ENCODE measurements at places on chromosomes 3 and 15.
A peak's percentile ranks its signal among the peaks of the same experiment; 100 is the strongest.

- no peak for DNase-seq
Measured at GRCh38 chr15:58590926-58591325, 158.6 kb downstream of the ADAM10 start.

- no peak for DNase-seq
Measured at GRCh38 chr3:82342521-82342920, 581.1 kb upstream of the GBE1 start.

GRCh38 chr15:90184786-90185704 lies 16.1 kb upstream of the SEMA4B start:
- DNase-seq = peak; percentile 48

DNA sequence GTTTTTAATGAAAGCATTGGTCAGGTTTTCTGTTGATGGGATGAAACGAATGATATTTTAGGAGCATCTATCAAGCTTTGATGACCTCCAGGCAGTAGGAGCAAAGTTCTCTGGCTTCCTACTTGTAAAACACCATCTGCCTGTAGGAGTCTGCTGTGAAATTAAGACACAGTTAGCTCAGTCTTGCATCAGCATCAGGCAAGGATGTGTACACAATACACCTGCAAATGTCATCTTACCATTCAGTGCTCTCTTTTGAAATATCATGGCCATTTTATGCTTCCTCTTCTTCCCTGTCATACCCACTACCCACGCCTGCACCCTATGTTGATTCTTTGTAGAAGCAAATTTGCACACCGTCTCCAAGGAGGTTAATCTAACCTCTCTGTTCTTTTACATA lies 38.2 kb downstream of the B3GALNT1 start:
- no peak for DNase-seq

- DNase-seq = no peak
Measured at GRCh38 chr3:7536921-7537320, 676.0 kb downstream of the GRM7 start.

DNA sequence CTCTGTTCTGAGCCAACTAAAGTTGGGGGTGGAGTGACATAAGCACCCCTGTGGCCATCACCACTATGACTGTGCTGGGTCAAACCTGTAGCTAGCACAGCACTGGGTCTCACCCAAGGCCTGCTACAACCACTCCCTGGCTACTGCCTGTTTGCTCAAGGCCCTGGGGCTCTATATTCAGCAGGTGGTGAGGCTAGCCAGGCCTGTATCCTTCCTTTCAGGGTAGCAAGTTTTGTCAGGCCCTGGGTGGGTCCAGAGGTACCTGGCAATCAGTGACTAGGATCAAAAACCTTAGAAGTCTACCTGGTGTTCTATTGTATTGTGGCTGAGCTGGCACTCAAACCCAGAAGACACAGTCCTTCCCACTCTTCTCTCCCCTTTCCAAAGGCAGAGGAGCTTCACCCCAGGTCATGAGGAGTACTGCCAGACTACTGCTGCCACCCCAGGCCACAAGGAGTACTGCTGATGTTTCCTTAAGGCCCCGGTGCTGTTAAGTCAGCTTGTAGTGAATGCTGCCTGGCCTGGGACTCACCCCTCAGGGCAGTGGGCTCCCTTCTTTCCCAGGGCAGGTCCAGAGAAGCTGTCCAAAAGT lies 170.8 kb downstream of the IGSF11 start:
- DNase-seq = no peak

GRCh38 chr3:7632305-7632704 lies 771.4 kb downstream of the GRM7 start:
- DNase-seq = no peak

GRCh38 chr15:48467801-48468200 lies 136.6 kb downstream of the DUT start:
- DNase-seq = no peak

DNA sequence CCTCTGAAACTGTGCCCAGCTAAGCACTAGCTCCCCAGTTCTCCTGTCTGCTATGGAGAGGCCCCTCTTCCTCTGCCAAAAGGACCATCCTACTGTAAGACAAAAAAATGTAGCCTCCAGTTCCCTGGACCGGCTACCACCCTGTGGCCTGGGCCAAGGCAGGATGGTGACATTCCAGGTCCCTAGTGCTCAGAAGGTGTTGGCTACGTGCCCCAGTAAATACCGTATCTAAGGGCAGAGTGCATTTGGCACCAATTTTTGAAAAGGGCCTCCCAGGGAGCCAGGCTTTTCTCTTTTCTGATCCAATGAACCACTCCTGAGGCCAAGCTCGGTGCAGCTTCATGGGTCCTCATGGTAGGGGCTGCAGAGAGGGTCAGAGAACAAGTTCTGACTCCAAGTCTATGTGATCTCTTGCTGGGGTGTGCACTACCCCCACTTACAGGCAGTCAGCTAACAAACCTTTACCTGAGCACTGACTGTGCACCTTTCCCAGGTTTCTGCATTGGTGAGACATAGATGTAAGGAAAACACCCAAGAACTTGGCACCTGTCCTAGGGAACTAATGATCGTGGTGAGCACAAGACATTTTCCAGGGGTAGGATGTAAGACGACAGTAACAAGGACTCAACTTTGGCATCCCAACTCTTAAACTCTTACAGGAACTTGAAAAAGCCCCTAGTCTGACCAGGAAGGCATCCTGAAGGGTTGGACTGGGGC lies 32.6 kb downstream of the TLE3 start:
- DNase-seq = no peak

- no peak for DNase-seq
Measured at GRCh38 chr3:100097919-100098783, 16.1 kb downstream of the FILIP1L start.

DNA sequence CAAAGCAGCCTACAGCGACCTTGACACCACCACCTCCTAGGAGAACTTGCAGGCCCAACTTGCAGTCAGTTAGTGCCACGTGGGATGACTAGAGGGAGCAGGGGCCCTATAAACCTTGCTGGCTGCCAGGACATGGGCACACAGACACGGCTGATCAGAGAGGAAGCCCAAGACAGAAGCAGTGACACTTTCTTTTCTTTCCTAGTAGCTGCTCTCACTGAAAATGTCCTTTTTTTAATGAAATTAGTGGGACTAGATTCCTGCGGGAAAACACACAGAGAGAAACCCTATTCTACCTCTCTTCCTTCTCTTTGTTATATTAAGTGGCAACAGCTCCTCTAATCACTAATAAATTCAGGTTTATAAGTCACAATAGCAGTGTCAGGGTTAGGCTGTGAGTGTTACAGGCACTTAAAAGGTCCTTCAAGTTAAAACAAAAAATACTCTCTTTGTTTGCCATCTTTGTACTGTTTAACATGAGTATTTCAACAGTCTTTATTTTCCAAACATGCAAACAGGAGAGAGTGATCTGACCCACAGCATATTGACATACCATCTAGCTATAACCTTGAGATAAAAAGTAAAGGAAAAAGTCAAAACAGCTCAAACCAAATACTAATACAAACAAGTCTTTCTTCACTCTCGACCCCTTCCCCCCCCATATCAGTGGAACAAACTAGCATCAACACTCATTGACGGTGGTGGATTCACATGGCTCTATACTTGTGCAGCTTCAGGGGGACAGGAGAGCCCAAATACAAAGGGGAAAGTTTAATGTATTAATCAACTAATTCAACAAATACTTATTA lies 2.1 kb upstream of the TMEM212 start:
- no peak for DNase-seq

- DNase-seq = no peak
Measured at GRCh38 chr3:166634091-166634746, 745.9 kb downstream of the ZBBX start.

- no peak for DNase-seq
Measured at GRCh38 chr3:164577667-164578210, 500.6 kb downstream of the SI start.

- no peak for DNase-seq
Measured at GRCh38 chr15:71747128-71748083, 62.9 kb upstream of the NR2E3 start.

DNA sequence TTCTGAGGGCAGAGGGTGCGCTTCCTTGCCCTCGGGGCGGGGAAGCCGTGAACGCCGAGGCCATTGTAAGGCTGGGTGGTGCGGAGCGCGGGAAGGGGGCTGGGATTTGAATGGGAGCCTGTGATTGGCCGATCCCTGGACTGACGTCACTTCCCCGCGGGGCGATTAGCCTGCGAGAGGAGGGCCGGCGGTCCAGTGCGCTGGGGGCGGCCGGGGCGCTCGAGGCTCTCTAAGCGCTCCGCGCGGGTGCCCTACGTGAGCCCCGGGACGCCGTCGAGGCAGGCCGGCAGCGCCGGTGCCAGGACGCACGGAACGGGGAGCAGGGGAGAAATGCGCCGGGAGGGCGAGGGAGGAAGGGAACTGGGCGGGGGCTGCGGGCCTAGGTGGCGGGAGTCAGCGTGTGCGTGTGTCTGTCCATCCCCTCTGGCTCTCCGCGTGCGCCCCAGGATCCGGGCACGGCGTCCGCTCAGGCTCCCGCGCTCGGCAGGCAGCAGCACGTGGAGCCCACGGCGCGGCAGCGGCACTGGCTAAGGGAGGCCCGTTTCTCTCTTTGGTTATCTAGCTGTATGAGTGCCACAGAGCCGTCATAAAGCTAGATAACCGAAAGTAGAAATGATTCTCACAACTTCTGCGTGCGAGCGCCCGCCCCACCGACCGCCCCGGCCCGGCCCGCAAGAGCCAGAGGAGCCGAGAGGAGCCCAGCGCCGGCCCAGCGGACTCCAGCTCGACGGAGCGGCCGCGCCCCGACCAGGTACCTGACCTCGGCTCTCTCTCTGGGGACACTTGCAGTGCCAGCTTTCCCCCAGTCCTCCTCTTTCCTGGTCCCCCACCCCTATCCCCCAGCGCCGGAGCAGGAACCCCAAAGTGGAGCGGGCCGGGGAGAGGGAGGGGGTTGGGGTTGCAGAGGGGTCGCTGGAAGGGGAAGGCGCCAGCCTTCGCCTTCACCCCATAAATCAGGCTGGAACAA lies 33.1 kb upstream of the POLG start:
- no peak for DNase-seq

DNA sequence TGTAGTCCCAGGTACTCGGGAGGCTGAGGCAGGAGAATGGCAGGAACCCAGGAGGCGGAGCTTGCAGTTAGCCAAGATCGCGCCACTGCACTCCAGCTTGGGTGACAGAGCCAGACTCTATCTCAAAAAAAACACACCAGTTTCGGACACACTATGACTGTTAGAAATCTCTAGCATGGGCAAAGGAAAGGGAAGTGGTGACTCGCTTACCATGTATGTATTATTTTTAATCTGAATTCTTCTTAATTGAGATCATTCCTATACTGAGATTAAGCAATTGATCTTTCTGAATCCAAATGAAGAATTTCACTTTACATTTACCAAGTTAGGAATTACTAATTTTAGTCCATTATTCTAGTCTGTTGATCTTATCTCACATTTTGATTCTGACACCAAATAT lies 459.2 kb upstream of the ALCAM start:
- DNase-seq = no peak

GRCh38 chr3:177367788-177368187 lies 170.5 kb upstream of the TBL1XR1 start:
- DNase-seq = no peak

DNA sequence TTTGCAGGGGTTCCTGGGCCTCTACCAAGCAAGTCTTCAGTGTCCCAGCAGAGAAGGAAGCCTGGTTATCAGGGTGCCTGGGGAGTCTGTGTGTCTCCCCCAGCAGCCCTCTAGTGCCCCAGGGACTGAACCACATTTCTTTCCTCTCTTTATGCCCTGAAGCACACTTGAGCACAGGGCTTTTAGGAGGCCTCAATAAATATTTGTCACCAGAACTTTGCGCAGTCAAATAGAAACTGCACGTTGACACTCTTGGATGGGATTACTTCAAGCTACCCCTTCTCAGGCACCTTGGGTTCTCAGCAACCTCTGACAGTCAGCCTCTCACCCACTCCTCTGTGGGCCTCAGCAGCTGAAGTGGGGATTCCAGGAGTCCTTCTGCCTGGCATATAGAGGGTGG lies 226.6 kb upstream of the HES1 start:
- no peak for DNase-seq

- DNase-seq = no peak
Measured at GRCh38 chr3:13526626-13526949, 22.3 kb upstream of the FBLN2 start.

DNA sequence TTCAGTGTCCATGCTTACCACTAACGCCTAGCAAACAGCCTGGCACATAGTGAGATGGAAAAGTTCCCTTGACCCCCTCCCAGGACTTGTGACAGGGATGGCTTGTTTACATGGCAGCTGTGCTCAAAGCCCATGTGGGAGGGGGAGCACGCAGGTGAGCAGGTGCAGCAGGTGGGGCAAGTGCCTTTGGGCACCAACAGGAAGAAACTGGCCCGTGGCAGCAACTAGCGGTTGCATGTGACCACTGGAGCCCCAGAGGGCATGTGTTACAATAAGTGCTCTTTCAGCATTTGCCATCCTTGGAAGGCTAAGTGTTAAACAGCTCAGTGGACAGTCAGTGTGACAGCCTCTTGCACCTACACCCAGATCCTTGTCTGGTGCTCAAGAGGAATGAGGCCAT lies 734.6 kb downstream of the TUSC7 start:
- no peak for DNase-seq

GRCh38 chr15:99253381-99254090 lies 2.3 kb downstream of the LRRC28 start:
- DNase-seq = no peak

- no peak for DNase-seq
Measured at GRCh38 chr3:107953722-107954121, 137.1 kb downstream of the CD47 start.

GRCh38 chr3:129506231-129506742 lies 22.2 kb upstream of the RHO start:
- no peak for DNase-seq

DNA sequence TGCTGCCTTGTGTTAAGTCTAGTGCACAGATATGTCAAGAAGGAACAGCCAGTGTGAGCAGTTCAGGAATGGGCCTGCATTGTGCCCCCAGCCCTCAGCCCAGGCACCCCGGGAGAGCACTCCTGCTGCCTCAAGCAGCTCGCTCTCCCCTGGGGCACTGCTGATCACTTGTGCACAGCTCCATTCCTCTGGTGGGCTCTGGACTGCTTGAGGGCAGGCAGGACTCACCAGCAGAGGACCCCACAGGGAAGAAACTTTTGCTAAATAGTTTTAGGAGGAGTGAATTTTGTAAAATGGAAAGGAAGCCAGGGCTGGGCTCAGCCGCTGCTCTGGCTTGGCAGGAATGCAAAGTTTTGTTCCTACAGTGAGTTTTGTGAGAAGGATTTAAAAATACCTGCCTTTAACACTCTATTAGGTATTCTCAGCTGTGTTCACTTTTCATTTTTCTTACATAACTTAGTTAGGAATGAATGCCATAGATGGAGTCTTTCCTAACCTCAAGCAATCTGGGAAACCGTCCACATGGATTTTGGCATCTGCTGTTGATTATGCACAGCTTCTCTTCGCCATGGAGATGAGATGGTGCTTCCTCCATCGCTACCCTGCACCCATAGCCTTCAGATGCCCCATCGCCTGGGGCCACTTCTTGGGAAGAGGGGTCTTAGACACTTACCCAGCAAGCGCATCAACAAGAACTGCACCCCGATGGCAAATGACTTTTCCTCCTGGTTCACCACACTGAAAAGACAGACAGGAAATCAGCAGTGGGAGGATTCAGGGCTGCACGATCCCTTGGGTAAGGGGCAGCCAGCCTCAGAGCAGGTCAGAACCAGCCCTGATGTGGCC lies 42.3 kb upstream of the RAB6B start:
- no peak for DNase-seq
